SJSA1 (cell line): ENCODE measurements at places on chromosomes 12 and 14. TPM values are rescaled to one million over a fixed set of nuclear protein-coding genes. Genes with fewer than 3 reads are reported as not detected.

The KCNK13 gene
- 0.05 TPM in 1 of 2 replicates, not detected in the other for total RNA-seq

The P2RX2 gene
- not detected in 2 replicates for total RNA-seq

The CCDC196 gene
- total RNA-seq: not detected in 2 replicates

The RPS29 gene
- total RNA-seq: 2,039 and 3,165 TPM in 2 replicates

The TMEM119 gene
- total RNA-seq: 225 and 311 TPM in 2 replicates

DNA sequence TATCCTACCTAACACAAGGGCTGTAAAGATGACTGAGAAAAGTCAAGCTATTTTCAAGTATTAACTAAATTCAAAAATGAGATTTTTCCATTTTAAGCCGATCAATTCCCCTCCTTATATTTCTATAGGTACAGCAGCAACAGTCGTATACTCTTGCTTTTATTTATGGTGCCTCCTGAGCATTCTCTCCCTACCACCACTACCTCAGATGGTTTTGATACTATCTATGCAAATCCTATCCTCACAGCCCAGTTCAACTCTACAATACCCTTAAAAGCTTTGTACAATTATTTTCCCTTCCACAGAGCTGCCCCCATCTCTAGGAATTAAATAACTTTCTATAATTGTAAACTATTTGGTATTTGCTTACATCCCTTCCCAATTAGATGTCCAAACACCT, 52.1 kb downstream of the GALC start:
- no peak overlapping the region for H3K27ac ChIP-seq
- DNase-seq: no peak
- no peaks in the 10 kb centered on the region for H3K4me1 ChIP-seq
- H3K4me3 ChIP-seq: no peak overlapping the region

DNA sequence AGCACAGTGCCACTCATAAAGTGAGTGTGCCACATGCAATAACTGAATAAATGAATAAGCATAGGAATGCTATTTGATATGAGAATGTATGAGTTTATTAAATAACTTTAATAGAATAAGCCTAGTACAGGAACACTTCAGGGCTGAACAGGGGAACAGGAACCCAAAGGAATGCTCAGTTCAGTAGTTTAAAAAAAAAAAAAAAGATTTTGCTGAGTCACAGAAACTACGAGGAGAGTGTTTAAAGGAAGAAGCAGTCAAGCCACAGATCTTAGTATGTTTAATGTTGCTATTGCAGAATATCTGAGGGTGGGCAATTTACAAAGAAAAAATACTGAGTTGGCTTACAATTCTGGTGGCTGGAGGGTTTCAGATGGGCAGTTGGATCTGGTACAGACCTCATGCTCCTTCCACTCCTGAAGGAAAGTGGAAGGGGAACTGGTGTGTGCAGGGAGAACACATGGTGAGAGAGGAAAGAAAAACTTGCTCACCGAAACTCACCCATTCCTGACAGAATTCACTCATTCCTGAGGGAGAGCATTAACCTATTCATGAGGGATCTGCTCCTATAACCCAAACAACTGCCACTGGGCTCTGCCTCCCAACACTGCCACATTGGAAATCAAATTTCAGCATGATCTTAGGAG, 880.3 kb upstream of the MGAT4C start:
- H3K27me3 ChIP-seq: no peaks in the 10 kb centered on the region
- no peaks in the 10 kb centered on the region for H3K36me3 ChIP-seq
- no peak overlapping the region for H3K27ac ChIP-seq
- no peak for DNase-seq
- H3K4me1 ChIP-seq: no peaks in the 10 kb centered on the region

DNA sequence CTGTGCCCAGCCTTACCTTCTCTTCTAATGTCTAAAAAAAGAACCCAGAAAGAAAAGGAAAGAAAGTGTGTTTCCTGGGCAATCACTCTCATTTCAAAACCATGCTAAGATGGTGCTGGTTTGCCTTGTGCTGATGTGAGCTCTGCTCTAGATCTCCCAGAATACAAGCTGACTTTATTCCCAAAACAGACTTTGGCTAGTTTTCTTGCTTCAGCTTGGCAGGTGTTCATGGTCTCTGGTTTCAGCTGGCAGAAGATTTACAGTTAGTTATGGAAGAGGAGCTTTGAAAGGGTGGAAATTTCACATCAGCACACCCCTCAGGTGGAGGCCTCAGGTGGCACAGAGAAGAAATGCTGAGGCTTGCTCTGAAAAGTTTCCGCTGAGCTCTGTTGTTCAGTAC, 34.4 kb downstream of the PPP1R36 start:
- H3K4me3 ChIP-seq: no peak overlapping the region
- no peaks in the 10 kb centered on the region for H3K36me3 ChIP-seq
- no peak overlapping the region for H3K27ac ChIP-seq

DNA sequence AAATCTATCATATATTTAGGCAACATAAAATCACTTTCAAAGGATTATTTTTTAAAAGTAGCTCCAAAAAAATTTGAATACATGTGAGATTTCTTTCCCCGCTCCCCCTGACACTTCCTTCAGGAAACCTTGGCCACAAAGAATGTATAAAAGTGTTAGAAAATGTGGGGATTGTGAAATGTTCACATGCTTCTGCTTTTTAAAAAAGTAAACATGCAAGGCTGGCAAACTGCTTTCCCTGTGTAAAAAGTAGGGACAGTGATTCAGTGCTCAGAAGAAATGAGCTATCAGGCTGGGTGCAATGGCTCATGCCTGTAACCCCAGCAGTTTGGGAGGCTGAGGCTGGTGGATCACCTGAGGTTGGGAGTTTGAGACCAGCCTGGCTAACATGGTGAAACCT, 26.6 kb downstream of the MBIP start:
- H3K27me3 ChIP-seq: no peaks in the 10 kb centered on the region
- H3K36me3 ChIP-seq: peaks cover 21% of the 10 kb centered on the region
- no peak overlapping the region for H3K27ac ChIP-seq
- H3K4me3 ChIP-seq: no peak overlapping the region

DNA sequence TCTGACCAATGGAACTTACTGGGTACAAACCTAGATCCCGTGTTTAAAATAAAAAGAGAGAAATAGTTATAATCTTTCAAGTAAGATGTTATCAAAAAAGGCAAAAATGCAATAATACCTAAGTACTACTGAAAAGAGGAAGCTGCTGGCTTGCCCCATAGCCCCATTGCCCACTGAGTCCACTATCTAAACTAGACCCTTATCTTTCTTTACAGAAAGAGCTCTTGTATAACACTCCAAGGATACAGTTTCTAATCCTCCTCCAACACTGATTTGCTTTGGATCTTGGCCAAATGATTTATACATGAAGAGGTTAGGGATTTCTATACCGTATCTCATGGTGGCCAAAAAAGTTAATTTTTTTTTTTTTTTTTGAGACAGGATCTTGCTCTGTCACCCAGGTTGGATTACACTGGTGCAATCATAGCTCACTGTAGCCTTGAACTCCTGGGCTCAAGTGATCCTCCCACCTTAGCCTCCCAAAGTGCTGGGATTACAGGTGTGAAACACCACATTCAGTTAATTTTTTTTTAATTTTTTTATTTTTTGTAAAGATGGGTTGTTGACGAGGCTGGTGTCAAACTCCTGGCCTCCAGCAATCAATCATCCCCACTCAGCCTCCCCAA, 2.6 kb downstream of the GXYLT1 start:
- no peak for DNase-seq
- H3K4me3 ChIP-seq: no peak overlapping the region
- no peak overlapping the region for H3K27ac ChIP-seq
- H3K4me1 ChIP-seq: peaks cover 18% of the 10 kb centered on the region
- no peaks in the 10 kb centered on the region for H3K27me3 ChIP-seq

- DNase-seq: no peak
- no peak overlapping the region for H3K4me3 ChIP-seq
- no peaks in the 10 kb centered on the region for H3K27me3 ChIP-seq
- no peaks in the 10 kb centered on the region for H3K36me3 ChIP-seq
- H3K27ac ChIP-seq: no peak overlapping the region
- H3K4me1 ChIP-seq: peaks cover 29% of the 10 kb centered on the region
These were observed 2.5 kb downstream of the FAM222A start for GRCh38 chr12:109716092-109716479.

DNA sequence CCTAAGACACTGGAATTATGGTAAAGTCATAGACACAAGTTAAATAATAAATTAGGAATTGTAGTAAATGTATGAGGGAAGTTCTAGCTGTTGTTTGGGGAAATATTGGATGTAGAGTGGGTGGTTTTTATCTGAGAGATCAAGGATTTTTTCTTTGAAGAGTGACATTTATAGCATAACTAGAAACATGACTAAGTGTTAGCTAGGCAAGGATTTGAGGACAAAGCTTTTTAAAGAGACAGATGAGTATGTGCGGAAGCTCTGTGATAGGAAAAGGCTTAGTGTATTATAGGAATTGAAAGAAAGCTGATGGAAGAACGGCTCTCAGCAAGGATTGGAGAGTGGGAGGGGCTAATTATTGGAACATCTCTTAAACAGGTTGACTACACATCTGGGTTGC, 24.5 kb downstream of the PDZRN4 start:
- no peak overlapping the region for H3K27ac ChIP-seq
- no peak overlapping the region for H3K4me3 ChIP-seq
- H3K27me3 ChIP-seq: no peaks in the 10 kb centered on the region; the same call in 1 of the 2 replicates
- no peak for DNase-seq
- H3K4me1 ChIP-seq: no peaks in the 10 kb centered on the region

DNA sequence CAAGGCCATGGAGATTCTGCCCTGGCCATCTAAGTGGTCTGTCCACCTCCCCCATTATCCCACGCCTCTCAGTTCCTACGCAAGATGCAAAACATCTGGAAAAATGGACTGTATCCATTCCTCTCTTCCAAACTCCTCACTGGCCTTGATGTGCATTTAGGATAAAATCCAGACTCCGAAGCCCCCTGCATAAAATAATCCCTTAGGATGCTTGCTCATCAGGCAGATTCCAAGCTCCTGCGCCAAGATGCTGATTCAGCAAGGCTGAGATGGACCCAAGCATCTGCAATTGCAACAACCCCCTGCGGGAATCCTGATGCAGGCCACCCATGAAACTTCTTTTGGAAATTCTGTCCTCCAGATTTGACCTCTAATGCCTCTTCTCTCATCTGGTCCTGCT, 81.6 kb downstream of the SPRING1 start:
- no peak for DNase-seq
- H3K27ac ChIP-seq: no peak overlapping the region
- no peak overlapping the region for H3K4me3 ChIP-seq
- no peaks in the 10 kb centered on the region for H3K27me3 ChIP-seq

- H3K27me3 ChIP-seq: no peaks in the 10 kb centered on the region
- H3K27ac ChIP-seq: no peak overlapping the region
- H3K36me3 ChIP-seq: no peaks in the 10 kb centered on the region
These were observed 217.3 kb upstream of the EEA1 start for GRCh38 chr12:93146263-93146939.

DNA sequence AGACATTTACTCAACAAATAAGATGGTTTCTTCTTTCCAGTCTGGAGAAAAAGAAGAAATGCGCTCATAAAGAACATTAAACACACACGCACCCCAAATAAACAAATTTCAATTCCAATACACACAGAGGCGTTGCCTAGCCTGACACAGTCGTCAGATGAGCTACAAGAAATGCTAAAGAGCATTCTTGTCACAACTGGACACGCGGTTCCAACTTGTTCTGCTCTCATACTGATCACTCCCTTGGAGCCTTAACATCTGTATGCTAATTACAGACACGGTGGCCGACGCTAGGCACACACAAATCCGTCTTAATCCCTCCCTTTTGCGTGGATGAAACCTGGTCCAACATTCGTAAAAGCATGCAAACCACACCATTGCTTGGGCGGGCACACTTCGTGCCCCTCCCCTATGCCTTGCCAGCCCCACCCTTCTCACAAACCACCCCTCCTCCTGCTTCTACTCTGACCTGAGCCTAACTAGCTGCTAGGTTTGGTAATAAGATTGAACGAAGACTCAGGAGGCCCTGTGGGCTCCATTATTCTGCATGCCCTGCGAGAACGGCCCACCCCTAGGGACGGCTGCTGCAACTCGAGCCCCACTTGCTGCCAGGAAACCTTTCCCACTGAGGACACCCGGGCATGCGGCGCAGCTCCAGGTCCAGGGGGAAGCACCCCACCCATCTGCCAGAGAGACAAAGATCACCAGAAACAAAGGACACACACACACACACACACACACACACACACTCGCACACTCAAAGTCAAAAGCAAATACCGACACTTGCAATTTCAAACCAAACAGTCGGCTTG, 1.2 kb downstream of the KCNK10 start:
- no peak overlapping the region for H3K4me3 ChIP-seq
- H3K27me3 ChIP-seq: peaks cover 67% of the 10 kb centered on the region
- no peak for DNase-seq
- no peak overlapping the region for H3K27ac ChIP-seq
- no peaks in the 10 kb centered on the region for H3K36me3 ChIP-seq
- H3K4me1 ChIP-seq: 0 out of 2 replicates have a peak, but pooled peaks cover 5% of the 10 kb centered on the region
